ENCODE measurements at places on chromosomes 12 and 14. TPM values are rescaled to one million over a fixed set of nuclear protein-coding genes. Genes with fewer than 3 reads are reported as not detected.

The PRH2 gene
- not detected for total RNA-seq

The HNF1A gene
- not detected for total RNA-seq

The SLC25A29 gene
- 45.6 TPM for total RNA-seq

The IRAK3 gene
- 9.5 TPM for total RNA-seq

The LRP1-AS gene
- total RNA-seq: not detected

The C12orf54 gene
- not detected for total RNA-seq

The NPAS3 gene
- 0.13 TPM for total RNA-seq

The DIO2 gene
- total RNA-seq: not detected

The KRT78 gene
- not detected for total RNA-seq

The HPD gene
- not detected for total RNA-seq

The GLIPR1L2 gene
- total RNA-seq: 0.13 TPM

The PRB3 gene
- not detected for total RNA-seq
